Activated naive CD8-positive, alpha-beta T cell treated with anti-CD3 and anti-CD28 coated beads, Interleukin-2, amount 10 ng/mL, durations not matched to agents 7 days and 5 days (primary cell): ENCODE measurements at places on chromosomes 5 and 9.

- DNase-seq: no peak
Measured at GRCh38 chr5:128441941-128442350, 96.1 kb downstream of the FBN2 start.

DNA sequence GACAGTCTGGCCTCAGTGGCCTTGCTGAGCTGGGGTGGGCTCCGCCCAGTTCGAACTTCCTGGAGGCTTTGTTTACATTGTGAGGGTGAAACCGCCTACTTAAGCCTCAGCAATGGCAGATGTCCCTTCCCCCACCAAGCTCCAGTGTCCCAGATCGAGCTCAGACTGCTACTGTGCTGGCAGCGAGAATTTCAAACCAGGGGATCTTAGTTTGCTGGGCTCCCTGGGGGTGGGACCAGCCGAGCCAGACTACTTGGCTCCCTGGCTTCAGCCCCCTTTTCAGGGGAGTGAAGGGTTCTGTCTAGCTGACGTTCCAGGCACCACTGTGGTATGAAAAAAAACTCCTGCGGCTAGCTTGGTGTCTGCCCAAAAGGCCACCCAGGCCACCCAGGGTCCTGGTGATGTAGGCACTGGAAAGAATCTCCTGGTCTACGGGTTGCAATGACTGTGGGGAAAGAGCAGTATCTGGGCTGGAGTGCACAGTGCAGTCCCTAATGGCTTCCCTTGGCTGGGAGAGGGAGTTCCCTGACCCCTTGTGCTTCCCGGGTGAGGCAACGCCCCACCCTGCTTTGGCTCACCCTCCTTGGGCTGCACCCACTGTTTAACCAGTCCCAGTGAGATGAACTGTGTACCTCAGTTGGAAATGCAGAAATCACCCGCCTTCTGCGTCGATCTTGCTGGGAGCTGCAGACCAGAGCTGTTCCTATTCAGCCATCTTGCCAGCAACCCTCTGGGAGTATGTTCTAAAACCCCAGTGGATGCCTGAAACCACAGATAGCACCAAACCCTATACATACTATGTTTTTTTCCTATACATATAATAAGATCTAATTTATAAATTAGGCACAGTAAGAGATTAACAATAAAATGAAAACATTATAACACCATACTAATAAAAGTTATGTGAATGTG, 95.5 kb downstream of the TMEM161B start:
- no peak for DNase-seq

GRCh38 chr5:144205141-144205551, 34.5 kb downstream of the KCTD16 start:
- no peak for DNase-seq

DNA sequence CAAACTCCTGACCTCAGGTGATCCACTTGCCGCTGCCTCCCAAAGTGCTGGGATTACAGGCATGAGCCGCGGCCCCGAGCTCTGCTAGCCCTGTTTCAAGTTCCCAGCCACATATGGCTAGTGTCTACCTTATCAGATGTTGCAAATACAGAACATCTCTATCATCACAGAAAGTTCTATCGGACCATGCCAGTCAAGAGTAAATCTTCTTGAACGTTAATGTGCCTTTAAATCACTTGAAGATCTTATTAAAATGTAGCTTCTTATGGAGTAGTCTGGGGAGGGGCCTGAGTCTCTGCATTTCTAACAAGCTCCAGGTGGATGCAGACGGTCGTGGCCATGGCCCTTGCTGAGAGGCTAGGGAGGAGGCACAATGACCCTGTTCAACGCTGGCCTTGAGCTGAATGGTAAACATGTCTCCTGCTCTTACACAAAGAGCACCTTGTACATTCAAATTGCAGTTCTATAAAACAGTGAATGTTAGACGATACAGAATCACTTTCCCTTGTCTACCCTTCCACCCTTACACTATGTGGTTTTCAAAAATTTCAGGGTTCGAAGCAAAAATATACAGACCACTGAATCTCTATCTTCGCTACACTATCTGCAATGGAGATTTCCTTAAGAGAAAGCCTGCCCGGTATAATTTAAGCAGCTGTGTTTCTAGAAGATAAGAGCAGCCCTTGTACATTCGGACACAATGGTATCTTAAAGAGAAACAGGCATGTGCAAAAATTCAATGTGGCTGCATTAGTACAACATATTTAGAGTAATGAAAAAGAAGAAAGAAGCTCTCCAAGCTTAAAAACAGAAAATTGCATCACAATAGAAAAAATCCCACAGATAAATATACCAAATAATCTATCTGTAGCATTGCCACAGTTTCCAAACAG, 114.1 kb downstream of the FRMD3 start:
- no peak for DNase-seq
